Stimulated activated CD4-positive, alpha-beta T cell treated with anti-CD3 and anti-CD28 coated beads, Interleukin-15, amount 100 ng/mL, for 1 hour (primary cell): ENCODE measurements at places on chromosomes 1 and 21.

- DNase-seq: no peak
Measured at GRCh38 chr1:9518454-9518998, 20.7 kb upstream of the SLC25A33 start.

DNA sequence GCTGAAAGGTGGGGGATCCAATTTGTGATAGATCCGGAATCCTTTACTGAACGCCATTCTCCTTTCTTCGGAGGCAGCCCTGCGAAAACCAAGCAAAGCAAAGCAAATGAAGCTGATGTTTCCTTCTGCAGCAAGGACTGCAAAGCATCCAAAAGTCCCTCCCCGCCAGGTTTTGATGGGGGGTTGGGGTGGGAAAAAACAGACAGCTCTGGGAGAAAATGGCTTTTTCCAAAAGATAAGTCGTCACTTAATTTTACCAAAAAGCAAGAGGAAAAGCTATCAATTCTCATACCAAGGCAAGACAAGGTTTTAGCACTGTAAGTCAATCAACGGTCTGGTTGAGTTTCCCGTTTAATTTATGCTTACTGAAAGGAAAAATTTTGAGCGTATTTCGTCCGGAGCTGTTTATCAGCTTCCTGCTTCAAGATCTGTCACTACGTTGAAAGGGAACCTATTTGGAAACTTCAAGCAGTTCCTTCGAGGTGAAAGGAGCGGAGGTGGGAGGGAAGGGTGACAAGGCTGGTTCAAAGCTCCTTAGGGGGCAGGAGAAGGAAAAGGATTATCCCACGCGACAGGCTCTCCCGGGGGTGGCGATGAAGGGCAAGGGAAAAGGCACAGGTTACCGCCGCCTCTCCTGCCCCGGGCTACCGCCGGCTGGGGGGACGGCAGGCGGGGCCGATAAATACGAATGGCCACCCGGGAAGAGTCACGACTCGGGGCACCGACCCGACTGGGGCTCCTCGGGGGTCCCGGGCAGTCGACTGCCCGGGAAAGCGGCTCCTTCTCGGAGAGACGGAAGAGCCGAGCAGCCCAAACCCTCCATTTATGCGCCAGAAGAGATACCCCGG is 750 bp downstream of the SYNJ1 start:
- no peak for DNase-seq

DNA sequence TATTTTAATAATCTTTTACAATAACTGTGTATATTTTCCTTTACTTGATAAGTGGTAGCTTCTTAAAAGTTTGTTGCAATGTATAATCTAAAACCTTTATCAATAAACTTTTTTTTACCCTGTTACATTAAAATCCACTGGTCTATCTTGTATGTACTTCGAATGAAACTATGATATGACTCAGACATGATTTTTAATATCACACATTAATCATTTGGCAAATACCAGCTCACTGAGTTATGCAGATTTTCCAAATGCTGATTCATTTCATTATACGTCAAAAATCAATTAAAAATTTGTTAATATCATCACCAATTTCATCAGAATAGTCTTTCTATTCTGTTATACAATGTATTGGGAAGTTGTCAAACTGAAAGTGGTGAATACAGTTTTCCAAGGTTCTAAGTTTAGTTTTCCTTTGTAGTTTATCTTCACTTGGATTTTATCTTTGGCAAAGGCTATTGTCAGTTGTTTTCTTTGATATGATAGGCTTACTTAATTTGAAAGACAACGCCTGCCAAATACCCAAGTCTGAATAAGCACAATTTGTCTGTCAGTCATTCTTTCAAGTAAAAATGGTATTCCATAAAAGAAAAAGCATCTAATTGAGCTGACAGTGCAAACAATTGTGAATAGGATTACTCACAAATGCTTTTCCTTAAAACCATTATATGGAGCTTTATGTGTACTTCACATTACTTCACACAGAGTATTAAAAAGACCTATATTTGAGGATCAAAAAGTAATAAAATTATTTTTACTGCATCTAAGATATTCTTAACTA is 127.0 kb downstream of the NME7 start:
- DNase-seq: no peak

DNA sequence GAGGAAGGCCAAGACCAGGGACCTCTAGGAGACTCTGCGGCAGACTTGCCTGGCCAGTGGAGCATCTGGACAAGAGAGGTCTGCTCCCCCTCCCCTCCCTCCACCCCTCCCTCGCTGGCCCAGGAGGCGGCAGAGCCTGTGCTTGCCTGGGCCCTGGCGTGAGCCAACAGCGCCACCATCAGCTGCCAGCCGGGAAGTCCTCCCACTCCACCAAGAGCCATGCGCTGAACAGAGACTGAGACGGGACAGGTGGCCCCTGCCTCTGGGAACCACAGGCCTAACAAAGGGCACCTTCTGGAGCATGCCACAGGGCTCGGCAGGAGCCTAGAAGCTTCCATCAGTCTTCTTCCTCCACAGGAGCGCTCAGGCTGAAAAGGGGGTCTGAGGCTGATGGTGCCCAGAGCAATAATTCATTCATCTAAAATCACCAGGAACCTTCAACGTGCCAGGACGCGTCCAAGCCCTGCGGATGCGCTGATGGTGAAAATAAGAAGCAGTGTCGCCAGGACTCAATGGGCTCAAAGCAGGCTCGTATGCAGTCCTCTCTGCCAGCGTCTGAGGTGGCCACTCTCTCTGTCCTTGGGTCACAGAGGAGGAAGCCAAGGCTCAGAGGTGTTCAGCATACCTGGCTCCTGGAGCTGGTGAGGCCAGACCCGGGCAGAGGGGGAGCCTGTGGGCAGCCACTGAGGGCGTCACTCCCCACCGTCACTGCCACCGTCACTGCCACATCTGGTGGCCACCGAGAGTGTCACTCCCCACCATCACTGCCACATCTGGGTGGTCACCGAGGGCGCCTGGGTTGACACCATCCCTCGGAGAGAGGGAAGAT is 161.2 kb downstream of the NPHP4 start:
- DNase-seq: no peak

DNA sequence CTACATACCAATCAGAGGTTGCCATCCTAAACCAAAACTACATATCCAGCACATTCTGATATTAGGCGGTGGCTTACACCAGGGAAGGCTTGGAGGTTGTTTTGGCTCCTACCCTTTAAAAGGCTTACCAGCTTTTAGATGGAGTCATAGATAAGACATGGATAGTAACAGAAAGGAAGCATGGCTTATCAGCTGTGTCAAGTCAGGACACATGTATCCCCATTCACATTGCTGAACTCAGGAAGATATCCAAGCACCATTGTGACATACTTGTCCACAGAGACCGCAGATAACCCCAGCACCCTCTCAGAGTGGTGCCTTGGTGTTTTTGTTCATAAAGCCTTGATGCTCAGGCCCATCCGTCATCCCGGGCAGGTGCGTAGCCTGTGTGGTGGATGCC is 39.7 kb downstream of the ADARB1 start:
- no peak for DNase-seq

DNA sequence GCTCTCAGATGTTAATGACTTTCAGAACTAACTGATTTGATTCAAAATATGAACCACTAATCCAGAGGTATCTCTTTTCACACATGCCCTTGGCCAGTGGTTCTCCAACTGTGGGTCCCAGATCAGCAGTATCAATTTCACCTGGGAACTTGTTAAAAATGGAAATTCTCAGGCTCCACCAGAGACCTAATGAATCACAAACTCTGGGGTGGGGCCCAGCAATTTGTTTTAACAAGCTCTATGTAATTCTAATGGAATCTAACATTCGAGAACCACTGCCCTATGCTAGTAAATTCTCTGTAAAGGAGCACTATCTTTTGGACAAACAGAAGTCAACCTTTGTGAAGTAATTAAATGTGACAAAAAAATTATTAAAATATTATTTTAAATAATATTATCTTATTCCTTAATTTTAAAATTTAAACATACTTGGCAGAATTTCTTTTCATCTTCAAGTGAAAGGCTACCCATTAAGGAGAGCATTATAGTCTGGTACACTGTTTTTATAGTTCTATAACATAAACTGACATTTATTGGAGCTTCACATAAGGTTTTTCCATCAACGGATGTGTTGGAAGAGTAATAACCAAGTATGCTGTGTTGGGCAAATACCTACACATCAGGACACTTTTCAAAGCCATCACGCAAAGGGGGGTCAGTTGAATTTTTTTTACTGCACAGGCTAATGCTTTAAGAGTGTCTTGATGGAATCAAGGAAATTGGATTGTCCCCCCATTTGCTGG is 130.4 kb downstream of the LHX4 start:
- no peak for DNase-seq

GRCh38 chr1:207025146-207025880 is 7.2 kb downstream of the C1orf116 start:
- DNase-seq: no peak

DNA sequence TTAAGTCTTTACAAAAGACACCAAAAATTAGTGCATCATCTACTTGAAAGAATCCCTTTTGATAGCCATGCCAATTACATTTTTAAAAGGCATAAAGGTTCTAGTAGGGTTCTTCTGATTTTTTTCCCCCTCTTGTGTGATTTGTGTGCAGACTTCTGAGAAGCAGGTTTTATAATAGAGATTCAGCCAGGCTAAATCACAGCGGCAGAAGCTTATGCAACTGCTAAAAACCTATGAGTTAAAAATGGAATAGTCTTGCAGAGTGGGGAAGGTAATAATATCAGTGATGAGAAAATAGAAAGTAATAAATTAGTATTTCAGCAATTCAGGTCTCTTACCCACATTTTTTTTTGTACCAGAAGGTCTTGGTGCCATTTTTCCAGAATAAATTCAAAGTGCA is 17.7 kb downstream of the STUM start:
- DNase-seq: no peak

GRCh38 chr1:195434566-195435203 is 1173.6 kb downstream of the KCNT2 start:
- no peak for DNase-seq

- DNase-seq: no peak
Measured at GRCh38 chr1:10873189-10873588, 76.7 kb upstream of the CASZ1 start.

- DNase-seq: peak; percentile 46
Measured at GRCh38 chr1:17494114-17494729, 45.3 kb upstream of the ARHGEF10L start.

GRCh38 chr1:63732666-63733065 is 41.2 kb upstream of the ROR1 start:
- no peak for DNase-seq
